Colonic mucosa (tissue), 4 donors: ENCODE measurements at places on chromosomes 6 and 20. TPM values are rescaled to one million over a fixed set of nuclear protein-coding genes. Genes with fewer than 3 reads are reported as not detected.

Gene NUP43
- total RNA-seq, result 43.5 TPM

Gene PRDM13
- not detected for total RNA-seq

Gene AVP
- total RNA-seq, result not detected

Gene NKAIN4
- total RNA-seq, result 0.29 TPM

Gene VAPB
- 63.5 TPM for total RNA-seq

Gene C6orf52
- total RNA-seq, result 0.69 TPM

Gene CYP24A1
- total RNA-seq, result 0.08 TPM

Gene SLC26A8
- total RNA-seq, result not detected

Gene TXLNB
- total RNA-seq, result 0.22 TPM

GRCh38 chr20:19794941-19795340 is 36.9 kb downstream of the RIN2 start:
- DNase-seq, result no peak
- no peak overlapping the region for H3K27ac ChIP-seq
- no peaks in the 10 kb centered on the region for H3K36me3 ChIP-seq
- no peaks in the 10 kb centered on the region for H3K4me1 ChIP-seq

DNA sequence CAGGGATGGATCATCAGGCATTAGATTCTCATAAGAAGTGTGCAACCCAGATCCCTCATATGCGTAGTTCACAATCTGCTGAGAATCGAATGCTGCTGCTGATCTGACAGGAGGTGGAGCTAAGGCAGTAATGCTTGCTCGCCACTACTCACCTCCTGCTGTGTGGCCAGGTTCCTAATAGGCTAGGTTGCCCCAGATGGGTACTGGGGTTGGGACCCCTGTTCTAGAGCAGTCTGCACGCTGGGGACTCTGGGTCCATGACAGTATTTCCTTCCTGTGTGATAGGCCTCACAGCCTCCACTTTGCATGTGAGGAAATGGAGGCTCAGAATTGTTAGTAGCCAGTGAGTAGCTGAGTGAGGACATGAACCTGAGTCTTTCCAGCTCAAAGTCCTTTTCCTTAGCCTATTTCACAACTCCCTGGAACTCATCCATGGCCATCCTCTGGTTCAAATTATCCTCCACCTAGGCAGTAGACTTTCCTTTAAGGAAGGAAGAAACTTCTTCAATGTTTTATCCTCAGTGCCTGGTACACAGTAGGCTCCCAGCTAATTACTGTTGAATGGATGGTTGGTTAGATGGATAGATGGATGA is 117.2 kb downstream of the SYCP2 start:
- H3K36me3 ChIP-seq, result no peaks in the 10 kb centered on the region
- no peak for DNase-seq
- no peaks in the 10 kb centered on the region for H3K4me1 ChIP-seq

GRCh38 chr6:2765896-2766766 is 938 bp downstream of the WRNIP1 start:
- H3K4me1 ChIP-seq, result peaks cover 17% of the 10 kb centered on the region
- peak; percentile 58 for DNase-seq
- H3K27ac ChIP-seq, result peak overlapping the region; percentile 99

- DNase-seq, result no peak
- no peaks in the 10 kb centered on the region for H3K4me1 ChIP-seq
- peak overlapping the region; percentile 3 for H3K27ac ChIP-seq
- H3K36me3 ChIP-seq, result no peaks in the 10 kb centered on the region
- no peaks in the 10 kb centered on the region for H3K27me3 ChIP-seq
These were observed 3.0 kb upstream of the GUCA1B start for GRCh38 chr6:42197555-42198362.

- no peak overlapping the region for H3K4me3 ChIP-seq
- H3K36me3 ChIP-seq, result no peaks in the 10 kb centered on the region
- no peaks in the 10 kb centered on the region for H3K27me3 ChIP-seq
- H3K27ac ChIP-seq, result no peak overlapping the region
These were observed 109.9 kb downstream of the PSMB1 start for GRCh38 chr6:170443151-170443662.

- no peaks in the 10 kb centered on the region for H3K4me1 ChIP-seq
- peak overlapping the region; percentile 46 for H3K27ac ChIP-seq
- peak; percentile 90 for DNase-seq
These were observed 648.7 kb upstream of the FLRT3 start for GRCh38 chr20:14986026-14986655.

DNA sequence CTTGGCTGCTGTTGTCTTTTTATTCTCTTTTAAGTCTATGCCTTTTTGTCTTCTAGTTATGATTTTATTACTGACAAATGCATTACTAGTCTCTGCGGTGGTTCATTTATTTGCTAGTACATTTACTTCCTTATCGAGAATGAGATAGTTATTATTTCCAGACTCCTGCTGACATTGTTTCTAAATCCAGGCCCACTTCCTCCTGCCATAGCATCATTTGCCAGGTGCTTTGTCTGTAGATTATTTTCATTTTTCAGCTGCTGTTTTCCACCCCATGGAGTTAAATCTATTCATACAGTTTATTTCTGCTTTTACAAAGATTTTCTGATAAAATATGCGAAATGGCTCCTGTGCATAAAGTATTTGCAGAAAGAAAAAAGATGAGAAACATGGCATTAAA is 459.7 kb downstream of the MMUT start:
- H3K4me3 ChIP-seq, result no peak overlapping the region
- no peak for DNase-seq
- no peaks in the 10 kb centered on the region for H3K4me1 ChIP-seq
- H3K27me3 ChIP-seq, result no peaks in the 10 kb centered on the region

GRCh38 chr6:36252005-36252404 is 17.9 kb upstream of the PNPLA1 start:
- no peaks in the 10 kb centered on the region for H3K36me3 ChIP-seq
- no peaks in the 10 kb centered on the region for H3K27me3 ChIP-seq
- H3K27ac ChIP-seq, result no peak overlapping the region
- no peak overlapping the region for H3K4me3 ChIP-seq

DNA sequence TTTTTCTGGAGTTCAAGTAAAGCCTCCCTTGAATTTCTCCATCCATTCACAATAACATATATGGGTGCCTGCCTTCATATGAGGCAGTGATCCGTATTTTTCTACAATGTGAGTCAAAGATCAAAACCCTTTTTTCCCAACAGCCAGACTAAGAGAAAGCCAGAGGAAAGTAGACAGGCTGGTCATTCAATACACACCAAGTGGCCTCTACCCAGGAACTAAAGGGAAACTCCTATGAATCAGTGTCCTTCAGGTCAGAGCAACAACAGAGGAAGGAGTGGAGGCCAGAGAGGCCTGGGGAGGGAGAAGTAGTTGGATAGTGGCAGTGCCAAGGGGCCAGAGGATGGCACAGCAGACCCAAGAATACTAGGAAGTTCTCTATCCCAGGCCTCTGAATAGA is 23.8 kb downstream of the SIM1 start:
- no peak for DNase-seq
- no peak overlapping the region for H3K4me3 ChIP-seq
- no peaks in the 10 kb centered on the region for H3K4me1 ChIP-seq
- H3K36me3 ChIP-seq, result no peaks in the 10 kb centered on the region
- H3K27me3 ChIP-seq, result peaks cover 26% of the 10 kb centered on the region

DNA sequence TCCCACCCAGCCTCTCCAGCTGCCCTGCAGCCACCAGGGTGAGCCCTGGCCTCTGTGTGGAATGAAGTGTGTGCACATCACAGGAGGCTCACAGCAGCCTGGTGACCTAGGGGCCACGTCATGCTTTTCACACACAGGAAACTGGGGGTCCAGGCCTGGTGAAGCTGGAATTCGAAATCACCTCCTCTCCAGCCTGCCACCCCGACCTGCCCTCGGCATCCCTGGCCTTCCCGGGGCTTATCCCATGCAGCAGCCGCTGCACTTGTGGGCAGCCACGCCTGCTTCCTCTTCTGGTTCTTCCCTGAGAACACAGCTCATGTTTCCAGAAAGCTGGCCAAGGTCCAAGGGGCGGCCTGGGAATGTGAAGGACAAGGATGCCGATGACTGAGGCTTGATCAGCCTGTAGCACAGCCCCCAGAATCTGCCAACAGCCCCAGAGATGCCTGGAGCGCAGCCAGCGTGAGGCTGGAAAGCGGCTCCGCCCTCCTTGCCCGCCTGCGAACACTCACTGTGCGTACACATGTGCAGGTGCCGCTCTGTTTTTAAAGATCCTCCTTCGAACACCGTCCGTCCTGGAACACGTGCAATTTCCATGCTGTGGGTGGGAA is 4.2 kb upstream of the NTSR1 start:
- DNase-seq, result peak; percentile 68
- H3K4me1 ChIP-seq, result no peaks in the 10 kb centered on the region
- H3K36me3 ChIP-seq, result no peaks in the 10 kb centered on the region

DNA sequence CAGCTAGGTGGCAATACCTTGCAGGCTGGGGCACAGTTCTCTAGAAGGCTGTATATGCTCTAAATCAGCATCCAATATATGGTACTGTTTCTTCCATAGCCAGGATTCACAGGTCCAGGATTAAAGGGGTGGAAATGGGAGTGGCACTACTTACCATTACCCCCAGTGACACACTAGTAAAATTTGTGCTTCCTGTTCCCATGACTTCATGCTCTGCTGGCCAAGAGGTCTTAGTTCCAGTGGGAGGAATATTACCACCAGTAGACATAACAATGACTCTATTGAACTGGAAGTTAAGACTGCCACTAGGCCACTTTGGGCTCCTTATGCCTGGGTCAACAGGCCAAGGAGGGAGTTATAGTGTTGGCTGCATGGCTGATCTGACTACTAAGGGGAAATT is 174.3 kb upstream of the TNFAIP3 start:
- no peak for DNase-seq
- no peaks in the 10 kb centered on the region for H3K36me3 ChIP-seq
- no peak overlapping the region for H3K4me3 ChIP-seq
- peaks cover 5% of the 10 kb centered on the region for H3K4me1 ChIP-seq
- H3K27ac ChIP-seq, result no peak overlapping the region

GRCh38 chr6:16487996-16488674 is 249.7 kb downstream of the GMPR start:
- no peak overlapping the region for H3K4me3 ChIP-seq
- DNase-seq, result no peak
- no peak overlapping the region for H3K27ac ChIP-seq
- no peaks in the 10 kb centered on the region for H3K36me3 ChIP-seq

DNA sequence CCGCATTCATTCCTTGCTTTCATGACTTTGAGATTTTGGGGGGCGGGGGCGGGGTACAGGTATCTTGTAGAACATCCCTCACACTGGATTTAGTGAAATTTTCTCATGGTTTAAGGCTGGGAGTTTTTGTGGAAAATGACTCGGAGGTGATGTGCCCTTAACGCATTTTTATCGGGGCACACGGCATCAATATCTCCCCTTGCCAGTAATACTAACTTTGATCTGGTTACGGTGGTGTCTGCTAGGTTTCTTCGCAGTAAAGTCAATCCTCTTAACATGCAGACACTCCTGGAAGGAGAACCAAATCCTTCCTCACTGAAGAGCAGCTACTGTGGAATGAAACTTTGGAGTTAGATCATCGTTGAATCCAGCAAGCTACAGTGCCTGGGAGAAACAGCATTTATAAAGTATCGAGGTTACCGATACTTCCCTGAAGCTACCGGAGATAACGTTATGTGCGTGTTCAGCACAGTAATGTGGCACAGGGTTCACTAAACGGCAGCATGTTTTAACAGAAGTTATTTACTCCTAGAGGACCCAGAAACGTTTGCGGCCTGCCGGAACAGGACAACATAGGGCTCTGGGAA is 1.2 kb upstream of the DYNLRB1 start:
- DNase-seq, result no peak
- H3K27ac ChIP-seq, result peak overlapping the region; percentile 93
- peaks cover 3% of the 10 kb centered on the region for H3K4me1 ChIP-seq
- H3K27me3 ChIP-seq, result no peaks in the 10 kb centered on the region
- H3K4me3 ChIP-seq, result peak overlapping the region; percentile 61

- DNase-seq, result no peak
- no peaks in the 10 kb centered on the region for H3K36me3 ChIP-seq
- no peak overlapping the region for H3K27ac ChIP-seq
- H3K27me3 ChIP-seq, result no peaks in the 10 kb centered on the region
These were observed 138.2 kb upstream of the PLCB4 start for GRCh38 chr20:8930726-8931125.

GRCh38 chr6:136012943-136013342 is 161.4 kb downstream of the PDE7B start:
- no peak overlapping the region for H3K4me3 ChIP-seq
- H3K36me3 ChIP-seq, result no peaks in the 10 kb centered on the region

GRCh38 chr6:158622545-158623190 is 21.9 kb downstream of the DYNLT1 start:
- H3K27me3 ChIP-seq, result no peaks in the 10 kb centered on the region
- no peaks in the 10 kb centered on the region for H3K4me1 ChIP-seq
- H3K4me3 ChIP-seq, result no peak overlapping the region
- peak; percentile 15 for DNase-seq
- H3K27ac ChIP-seq, result no peak overlapping the region

- no peaks in the 10 kb centered on the region for H3K4me1 ChIP-seq
- H3K27ac ChIP-seq, result peak overlapping the region; percentile 18
- H3K27me3 ChIP-seq, result no peaks in the 10 kb centered on the region
- peaks cover 5% of the 10 kb centered on the region for H3K36me3 ChIP-seq
- no peak overlapping the region for H3K4me3 ChIP-seq
These were observed 48.0 kb downstream of the GCLC start for GRCh38 chr6:53496797-53497375.

GRCh38 chr6:70537266-70537665 is 29.5 kb upstream of the SDHAF4 start:
- DNase-seq, result no peak
- H3K27me3 ChIP-seq, result no peaks in the 10 kb centered on the region
- H3K4me1 ChIP-seq, result no peaks in the 10 kb centered on the region
- peaks cover 6% of the 10 kb centered on the region for H3K36me3 ChIP-seq
- H3K4me3 ChIP-seq, result no peak overlapping the region

DNA sequence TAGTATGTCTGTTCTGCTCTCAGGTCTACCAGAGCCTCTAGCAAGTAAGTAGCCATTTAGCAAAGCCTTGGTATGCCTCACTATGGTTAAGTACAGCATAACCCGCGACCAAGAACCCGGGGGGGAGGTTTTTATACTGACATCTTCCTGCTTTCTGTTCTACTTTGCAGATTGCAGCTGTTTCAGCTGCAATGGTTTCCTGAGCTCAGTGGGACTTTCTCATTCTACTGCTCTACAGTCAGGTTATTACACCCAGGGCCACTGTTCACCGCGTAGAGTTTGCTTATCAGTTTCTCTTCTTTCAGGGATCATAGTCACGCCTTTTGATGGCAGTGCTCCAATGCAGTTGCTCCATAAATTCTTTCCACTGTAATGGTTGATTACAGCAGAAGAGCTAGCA is 631.3 kb downstream of the TFAP2A start:
- no peaks in the 10 kb centered on the region for H3K4me1 ChIP-seq
- H3K27me3 ChIP-seq, result no peaks in the 10 kb centered on the region
- no peak overlapping the region for H3K4me3 ChIP-seq
- no peak overlapping the region for H3K27ac ChIP-seq
- no peaks in the 10 kb centered on the region for H3K36me3 ChIP-seq
- no peak for DNase-seq

DNA sequence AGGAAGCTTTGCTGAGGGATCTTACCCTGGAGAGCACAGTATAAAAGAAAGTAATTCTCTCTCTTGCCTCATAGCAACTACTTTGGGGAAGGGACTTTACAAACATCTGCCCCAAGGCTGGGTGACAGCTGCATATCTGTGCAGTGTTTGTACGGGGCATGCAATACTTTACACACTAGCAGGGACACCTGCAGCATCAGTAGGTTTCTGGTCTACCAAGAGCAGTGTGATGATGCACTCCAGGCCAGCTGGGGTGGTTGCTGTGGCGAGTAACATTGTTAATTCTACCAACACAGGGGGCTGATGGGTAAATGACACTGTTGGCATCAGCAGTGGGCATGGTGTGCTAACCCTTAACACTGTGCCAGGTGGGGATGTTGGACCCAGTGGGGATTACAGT is 48.0 kb downstream of the ADTRP start:
- H3K4me3 ChIP-seq, result no peak overlapping the region
- H3K36me3 ChIP-seq, result no peaks in the 10 kb centered on the region
- H3K27me3 ChIP-seq, result no peaks in the 10 kb centered on the region
- H3K27ac ChIP-seq, result no peak overlapping the region
- DNase-seq, result no peak

GRCh38 chr6:93817937-93818336 is 398.6 kb upstream of the EPHA7 start:
- H3K4me3 ChIP-seq, result no peak overlapping the region
- H3K27me3 ChIP-seq, result no peaks in the 10 kb centered on the region
- H3K36me3 ChIP-seq, result no peaks in the 10 kb centered on the region
- H3K27ac ChIP-seq, result no peak overlapping the region
